ENCODE measurements at places on chromosomes 2 and 18. TPM values are rescaled to one million over a fixed set of nuclear protein-coding genes. Genes with fewer than 3 reads are reported as not detected.

TCF4 gene
- 105 TPM for total RNA-seq

GPR45 gene
- total RNA-seq, result 0.22 TPM

- no peak for DNase-seq
Measured at GRCh38 chr18:67151366-67151765, 365.2 kb downstream of the DSEL start.

DNA sequence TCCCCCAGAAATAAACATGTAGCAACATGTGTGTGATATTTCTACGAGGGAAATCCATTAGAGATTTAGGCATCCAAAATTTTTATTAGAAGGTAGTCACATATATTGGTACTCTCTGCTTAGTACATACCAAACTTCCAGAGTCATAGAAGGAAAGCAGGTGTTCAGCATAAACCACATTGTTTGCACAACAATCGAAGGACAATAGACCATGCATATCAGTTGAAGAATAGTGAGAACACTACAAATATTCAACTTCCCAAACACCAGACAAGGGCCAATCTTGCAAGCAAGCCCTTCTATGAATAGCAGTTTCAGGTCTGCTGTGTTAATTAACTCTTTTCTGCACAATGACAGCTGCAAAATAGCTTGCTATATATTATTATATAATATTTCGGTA, 702.2 kb downstream of the ERBB4 start:
- DNase-seq, result no peak

MYL1 gene
- 11.1 TPM for total RNA-seq

DNA sequence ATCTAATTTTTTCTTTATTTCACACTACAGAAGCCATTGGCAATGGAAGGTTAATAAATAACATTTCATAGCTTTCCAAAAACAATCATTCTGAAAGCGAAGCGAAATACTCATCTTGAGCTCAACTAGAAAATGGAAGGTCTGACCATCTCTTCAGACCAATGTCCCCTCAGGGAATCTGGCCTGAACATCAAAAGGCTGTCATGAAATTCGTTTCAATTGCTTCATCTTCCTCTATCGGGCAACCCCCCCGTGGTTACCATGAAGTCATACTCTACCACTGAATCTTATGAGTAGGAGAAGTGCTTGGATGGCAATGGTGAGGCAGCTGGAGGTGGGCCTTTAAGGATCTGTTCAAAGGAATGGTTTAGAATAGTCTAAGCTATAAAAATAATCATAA, 22.9 kb upstream of the CYTIP start:
- no peak for DNase-seq

DNA sequence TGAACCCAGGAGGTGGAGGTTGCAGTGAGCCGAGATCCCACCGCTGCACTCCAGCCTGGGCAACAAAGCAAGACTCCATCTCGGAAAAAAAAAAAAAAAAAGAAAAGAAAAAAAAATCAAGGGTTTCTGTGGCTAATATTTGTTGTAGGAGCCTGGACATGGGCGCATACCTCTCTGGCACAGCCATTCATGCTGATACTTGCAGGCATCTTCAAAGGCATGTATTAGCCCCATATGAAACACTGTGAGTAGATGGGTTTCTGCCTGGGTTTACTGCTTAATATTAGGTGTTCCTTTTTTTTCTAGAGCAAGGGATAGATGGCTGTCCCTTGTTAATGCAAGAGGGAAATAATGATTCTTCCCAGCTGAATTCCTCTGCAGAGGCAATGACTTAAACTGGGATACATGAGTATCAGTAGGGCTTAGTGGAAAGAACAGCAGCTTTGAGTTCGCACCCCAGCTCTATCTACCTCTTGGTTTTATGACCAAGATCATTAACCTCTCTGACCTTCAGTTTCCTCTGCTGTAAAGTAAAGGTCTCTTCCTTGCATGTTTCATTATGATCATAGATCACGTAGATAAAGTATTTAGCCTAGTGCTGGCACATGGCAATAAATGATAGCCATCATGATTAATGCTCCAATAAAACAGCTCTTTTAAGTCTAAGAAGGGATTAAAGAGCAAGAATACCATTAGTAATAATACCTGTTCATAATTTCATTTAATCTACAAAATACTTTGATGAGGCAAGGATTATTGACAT, 4.5 kb upstream of the ATL2 start:
- no peak for DNase-seq

DSG4 gene
- not detected for total RNA-seq

- DNase-seq, result no peak
Measured at GRCh38 chr2:173238385-173238784, 116.3 kb upstream of the CDCA7 start.

DNA sequence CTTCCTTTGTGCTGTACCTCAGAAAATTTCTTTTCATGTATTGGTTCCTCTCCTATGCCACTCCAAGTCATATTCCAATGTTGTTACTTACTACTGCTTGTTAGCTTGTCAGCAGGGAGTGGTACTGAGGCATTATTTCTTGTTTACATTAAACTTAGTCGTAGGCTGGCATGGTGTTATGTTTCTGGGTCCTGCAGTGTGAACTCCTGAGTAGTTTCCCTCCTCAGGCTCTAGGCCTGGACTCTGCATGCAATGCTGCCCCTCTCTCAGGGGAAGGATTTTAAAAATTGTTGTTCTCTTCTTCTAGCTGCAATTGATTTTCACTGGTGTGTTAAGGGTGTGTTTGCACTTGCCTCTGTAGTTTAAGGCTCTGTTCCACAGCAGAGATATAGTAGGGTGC, 671.6 kb downstream of the PLCL1 start:
- DNase-seq, result no peak

UGT1A9 gene
- total RNA-seq, result not detected

MARS2 gene
- 8.6 TPM for total RNA-seq

GRCh38 chr2:205872716-205873115, 190.4 kb downstream of the NRP2 start:
- no peak for DNase-seq

HOXD3 gene
- total RNA-seq, result not detected

DNA sequence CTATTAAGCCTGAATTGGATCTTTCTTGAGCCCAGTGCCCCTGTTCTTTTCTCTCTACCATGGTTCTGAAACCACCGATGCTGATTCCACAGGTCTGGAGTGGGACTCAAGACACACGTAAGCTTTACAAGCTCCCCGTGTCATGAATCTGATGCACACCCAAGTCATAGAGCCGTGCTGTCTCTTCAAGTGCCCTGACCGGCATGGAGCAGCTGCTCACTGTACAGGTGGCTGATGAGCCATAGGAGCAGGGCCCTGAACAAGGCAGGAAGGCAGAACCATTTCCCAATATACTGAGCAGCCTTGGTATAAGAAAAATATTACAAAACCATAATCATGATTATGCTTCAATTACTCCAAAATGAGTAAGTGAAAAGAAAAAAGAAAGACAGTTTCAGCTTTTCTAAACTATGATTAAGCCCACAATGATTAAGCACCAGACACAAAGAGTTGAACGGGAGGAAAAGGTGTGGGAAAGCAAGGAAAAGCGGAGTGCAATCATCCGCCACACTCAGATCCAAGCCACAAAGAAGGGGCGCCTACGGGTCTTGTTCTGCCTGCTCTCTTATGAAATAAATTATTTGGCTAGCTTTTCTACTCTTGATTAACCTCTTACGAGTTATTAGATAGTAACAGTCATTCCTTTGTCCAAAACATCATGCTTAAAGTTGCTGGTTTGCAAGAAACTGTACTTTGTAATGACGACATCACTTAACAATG, 41.7 kb downstream of the NOL10 start:
- peak; percentile 72 for DNase-seq

GRCh38 chr2:205293559-205293958, 388.7 kb upstream of the NRP2 start:
- no peak for DNase-seq

DNA sequence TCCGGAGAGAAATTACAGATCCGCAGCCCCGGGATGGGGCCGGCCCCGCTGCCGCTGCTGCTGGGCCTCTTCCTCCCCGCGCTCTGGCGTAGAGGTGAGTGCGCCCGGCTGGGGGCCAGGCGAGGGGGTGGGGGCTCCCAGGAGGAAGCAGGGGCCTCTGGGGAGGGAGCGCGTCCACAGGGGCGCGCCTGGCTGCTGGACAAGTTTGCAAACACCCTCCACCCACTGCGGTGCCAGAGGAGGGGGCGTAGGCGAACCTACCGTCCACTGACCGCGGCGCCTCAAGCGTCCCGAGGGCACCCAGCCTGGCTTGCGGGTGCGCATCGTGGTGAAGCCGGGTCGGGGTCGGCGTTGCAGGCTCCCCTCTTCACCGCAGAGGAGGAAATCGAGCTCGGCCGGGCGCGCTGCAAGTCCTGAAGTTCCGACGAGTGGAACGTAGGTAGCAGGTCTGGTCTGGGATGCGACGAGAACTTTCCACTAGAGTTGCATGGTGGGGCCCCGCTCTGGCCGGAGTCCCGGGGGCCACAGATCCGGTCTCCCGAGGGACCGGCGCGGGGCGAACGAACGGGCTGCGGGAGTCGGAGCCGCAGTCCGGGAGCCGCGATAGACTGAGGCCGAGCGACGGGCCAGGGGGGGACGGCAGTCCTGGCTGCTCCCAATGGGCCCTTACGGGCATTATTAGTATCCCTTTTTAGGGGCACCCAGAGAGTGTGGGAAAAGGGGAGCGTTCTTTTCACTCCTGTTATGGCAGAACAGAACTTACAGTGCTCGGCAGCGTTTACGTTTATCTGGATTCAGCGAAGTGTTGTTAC, 502 bp downstream of the MERTK start:
- DNase-seq, result no peak

SERPINB7 gene
- total RNA-seq, result 18.0 TPM

- no peak for DNase-seq
Measured at GRCh38 chr2:65626831-65627230, 194.4 kb upstream of the SPRED2 start.

- DNase-seq, result no peak
Measured at GRCh38 chr2:214515111-214515510, 104.3 kb downstream of the VWC2L start.

Measured in astrocyte (in vitro differentiated cells and primary cell).